ENCODE measurements at places on chromosomes 2 and 18.

DNA sequence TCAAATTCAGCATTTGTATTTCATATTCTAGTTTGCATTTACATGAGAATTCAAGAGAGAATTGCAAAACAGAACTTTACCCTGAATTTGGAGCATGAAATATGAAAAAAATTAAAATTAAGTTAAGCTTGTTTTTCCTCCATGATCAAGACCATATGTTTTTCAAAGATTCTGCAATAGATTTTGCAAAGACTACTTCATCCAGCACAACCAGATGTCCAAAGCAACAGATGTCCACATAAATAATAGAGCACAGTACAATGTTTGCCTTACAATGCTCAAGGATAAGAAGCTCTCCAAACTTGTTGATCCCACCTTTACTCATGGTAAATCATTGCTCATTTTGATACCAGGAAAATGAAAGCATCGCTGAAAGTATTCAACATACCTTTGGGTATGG lies 25.6 kb downstream of the FAP start:
- DNase-seq: no peak

GRCh38 chr2:10520154-10520553 lies 72.0 kb upstream of the ODC1 start:
- no peak for DNase-seq

DNA sequence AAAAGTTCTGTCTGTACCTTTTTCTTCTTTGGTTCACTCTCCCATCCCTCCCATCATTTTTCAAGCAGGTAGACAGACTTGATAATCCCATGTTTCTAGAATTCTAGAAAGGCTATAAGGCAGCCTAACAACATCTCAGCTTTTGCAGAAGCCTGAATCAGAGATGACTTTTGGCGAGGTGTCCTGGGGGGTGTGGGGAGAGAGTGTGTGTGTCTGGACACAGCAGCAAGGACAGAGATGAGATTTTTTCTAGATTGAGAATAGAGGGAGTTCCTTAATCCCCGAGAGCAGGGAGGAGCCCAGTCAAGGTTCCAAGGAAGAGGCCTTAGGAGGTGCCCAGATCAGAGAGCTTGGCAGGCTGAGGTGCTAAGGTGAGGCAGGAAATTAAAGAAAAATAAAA lies 22.0 kb upstream of the LAPTM4A start:
- no peak for DNase-seq

GRCh38 chr2:225296951-225297350 lies 102.6 kb upstream of the NYAP2 start:
- no peak for DNase-seq

GRCh38 chr2:234980451-234981187 lies 28.8 kb downstream of the SH3BP4 start:
- peak; percentile 48 for DNase-seq

- DNase-seq: no peak
Observed at GRCh38 chr2:173550143-173550542, 195.5 kb downstream of the CDCA7 start.

- no peak for DNase-seq
Observed at GRCh38 chr2:241159116-241159515, 8.8 kb downstream of the PPP1R7 start.

GRCh38 chr2:190304404-190304803 lies 15.2 kb downstream of the HIBCH start:
- DNase-seq: no peak

DNA sequence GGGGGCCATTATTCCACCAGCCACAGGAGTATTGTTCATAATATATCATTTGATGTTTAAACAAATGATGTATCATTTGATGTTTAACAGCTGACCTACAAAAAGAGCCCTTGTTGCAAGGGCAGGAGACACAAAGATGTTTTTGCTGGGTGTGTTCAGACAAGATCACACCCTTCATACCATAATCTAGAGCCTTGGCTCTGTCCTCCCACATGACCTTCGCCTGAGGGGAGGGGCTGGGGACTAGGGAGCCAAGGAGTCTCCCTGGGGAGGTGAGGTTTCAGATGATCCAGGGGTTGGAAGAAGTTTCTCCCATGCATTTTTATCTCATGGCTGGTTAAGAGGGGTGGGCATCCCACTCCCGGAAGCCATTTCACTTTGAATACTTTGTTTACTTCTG lies 33.5 kb downstream of the CDC42EP3 start:
- DNase-seq: no peak

DNA sequence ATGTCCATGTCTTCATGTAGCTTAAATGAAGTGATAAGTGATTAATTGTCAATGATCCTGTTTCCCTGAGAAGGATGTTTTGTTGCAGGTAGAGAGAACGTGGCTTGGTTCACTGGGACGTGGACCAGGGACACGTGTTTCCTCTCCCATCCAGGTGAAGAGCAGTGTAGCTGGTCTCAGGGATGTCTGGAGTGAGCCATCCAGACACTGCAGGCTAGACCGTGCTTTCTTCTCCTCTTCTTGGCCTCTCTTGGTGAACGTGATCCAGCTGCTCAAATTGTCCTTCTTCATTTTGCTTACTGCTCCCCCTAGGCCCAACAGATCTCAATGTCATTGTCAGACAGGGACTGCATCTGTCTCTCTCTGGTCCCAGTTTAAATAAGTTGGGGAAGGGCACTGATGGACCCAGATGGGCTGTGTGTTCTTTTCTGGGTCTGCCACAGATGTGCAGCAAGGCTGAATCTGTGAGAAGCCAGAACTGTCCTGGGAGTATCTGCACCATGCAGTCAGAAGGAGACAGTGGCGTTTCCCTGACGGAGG lies 263.8 kb downstream of the CYRIA start:
- DNase-seq: no peak

DNA sequence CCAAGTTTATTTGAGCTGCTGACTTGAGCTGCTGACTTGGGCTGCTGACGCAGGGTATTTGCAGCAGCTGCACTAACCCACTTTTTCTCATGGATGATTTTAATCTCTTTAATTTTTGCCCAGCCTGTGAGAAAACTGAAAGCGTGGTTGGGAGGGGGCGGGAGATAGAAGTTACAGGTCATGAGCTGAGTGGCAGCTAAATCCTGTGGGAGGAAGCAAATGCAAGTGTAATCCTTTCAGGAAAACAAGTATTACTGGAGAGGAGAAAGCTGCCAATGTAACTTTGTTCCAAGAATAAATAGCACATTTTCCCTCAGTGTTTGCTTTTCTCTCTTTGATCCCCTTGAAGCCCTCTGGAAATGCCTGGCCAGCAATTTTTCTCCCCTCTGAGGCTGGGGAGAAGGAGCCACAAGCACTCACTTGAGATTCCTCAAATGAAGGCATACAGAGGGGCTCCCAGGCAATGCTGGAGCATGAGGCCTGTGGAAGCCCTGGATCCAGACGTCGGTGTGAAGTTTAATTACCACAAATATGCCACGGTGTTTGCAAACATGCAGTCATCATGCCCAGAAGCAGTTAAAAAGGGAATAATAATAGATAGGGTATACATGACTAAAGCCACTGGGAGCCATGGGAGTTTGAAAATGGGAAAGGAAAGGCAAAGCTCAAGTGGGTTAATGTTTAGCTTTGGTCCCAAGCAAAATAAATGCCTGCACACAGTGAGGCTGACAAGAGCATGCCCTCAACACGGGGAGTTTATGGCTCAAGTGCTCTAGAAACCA lies 10.4 kb upstream of the EVA1A start:
- DNase-seq: no peak

- no peak for DNase-seq
Observed at GRCh38 chr2:158969162-158969714, 798 bp downstream of the TANC1 start.

GRCh38 chr2:1544478-1545069 lies 131.3 kb downstream of the TPO start:
- no peak for DNase-seq

GRCh38 chr18:37381554-37381953 lies 184.0 kb downstream of the CELF4 start:
- no peak for DNase-seq

- DNase-seq: no peak
Observed at GRCh38 chr18:35422237-35422636, 45.1 kb upstream of the ZNF396 start.

- DNase-seq: no peak
Observed at GRCh38 chr18:8461544-8461943, 147.7 kb upstream of the RAB12 start.

DNA sequence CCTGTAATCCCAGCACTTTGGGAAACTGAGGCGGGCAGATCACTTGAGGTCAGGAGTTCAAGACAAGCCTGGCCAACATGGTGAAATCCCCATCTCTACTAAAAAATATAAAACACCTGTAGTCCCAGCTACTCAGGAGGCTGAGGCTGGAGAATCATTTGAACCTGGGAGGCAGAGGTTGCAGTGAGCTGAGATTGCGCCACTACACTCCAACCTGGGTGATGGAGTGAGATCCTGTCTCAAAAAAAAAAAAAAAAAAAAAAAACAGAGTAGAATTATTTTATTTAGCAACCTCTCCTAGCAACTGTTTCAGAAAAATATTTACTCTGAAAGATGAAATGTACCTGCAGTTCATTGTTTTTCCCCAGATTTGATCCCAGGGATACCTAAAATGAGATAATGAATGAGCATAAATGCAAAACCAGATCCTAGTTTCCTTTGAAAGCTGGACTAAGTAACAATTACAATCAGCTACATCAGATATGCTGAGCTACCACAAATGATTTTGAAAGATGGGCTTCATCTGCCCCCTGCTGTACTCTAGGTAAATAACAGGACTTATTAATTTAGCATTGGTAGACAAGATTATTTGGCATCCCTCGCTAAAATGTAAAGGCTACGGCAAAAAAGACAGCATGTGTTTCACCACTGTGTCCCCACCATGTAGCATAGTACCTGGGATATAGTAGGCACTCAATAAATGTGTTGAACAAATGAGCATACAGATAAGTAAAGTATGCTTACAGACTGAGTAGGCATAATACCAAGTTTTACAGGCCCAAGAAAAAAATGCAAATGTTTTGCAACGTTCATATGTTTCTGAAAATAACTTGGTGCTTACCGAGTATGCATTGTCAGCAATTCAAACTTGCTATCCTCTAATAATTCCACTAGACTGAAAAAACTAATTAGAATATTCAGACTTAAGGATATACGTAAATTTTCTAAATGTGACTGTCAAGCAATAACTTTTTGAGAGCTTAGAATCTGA lies 102.5 kb downstream of the ATL2 start:
- DNase-seq: no peak

- DNase-seq: no peak
Observed at GRCh38 chr2:42182654-42183308, 13.6 kb downstream of the EML4 start.

GRCh38 chr2:99380376-99381010 lies 43.3 kb downstream of the EIF5B start:
- no peak for DNase-seq

DNA sequence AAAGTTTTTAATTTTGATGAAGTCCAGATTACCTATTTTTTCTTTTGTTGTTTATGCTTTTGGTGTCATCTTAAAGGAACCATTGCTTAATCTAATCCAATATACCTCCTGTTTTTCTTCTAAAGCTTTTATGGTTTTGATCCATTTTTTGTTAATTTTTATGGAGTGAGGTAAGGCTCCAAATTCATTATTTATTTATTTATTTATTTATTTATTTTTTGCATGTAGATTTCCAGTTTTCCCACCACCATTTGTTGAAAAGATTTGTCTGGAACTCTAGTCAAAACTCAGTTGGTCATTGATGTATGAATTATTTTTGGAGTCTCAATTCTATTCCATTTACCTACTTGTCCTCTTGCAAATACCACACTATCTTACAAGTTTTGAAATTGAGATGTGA lies 99.4 kb upstream of the RBMS1 start:
- DNase-seq: no peak

Data from right cardiac atrium (tissue), 5 donors.